Renal cortical epithelial cell (primary cell): ENCODE measurements at places on chromosomes 2 and 18. TPM values are rescaled to one million over a fixed set of nuclear protein-coding genes. Genes with fewer than 3 reads are reported as not detected.

PAIP2B gene
- 1.2 and 4.3 TPM in 2 replicates for total RNA-seq

ALPI gene
- total RNA-seq, result not detected in 2 replicates

NFE2L2 gene
- total RNA-seq, result 64.1 and 178 TPM in 2 replicates

ZNF521 gene
- total RNA-seq, result under 0.01 and 1.3 TPM in 2 replicates

LRP1B gene
- 0.17 and 4.3 TPM in 2 replicates for total RNA-seq

KATNAL2 gene
- total RNA-seq, result 0.52 and 10.3 TPM in 2 replicates

- DNase-seq, result no peak
These were observed 234.7 kb downstream of the HRH4 start for GRCh38 chr18:24695168-24695567.

GRCh38 chr2:230928701-230929380, 3.8 kb upstream of the GPR55 start:
- DNase-seq, result no peak

GRCh38 chr2:135252805-135253458, 200.8 kb downstream of the RAB3GAP1 start:
- DNase-seq, result no peak

GRCh38 chr18:42559069-42559690, 556.3 kb downstream of the RIT2 start:
- DNase-seq, result no peak

GRCh38 chr2:231387904-231388724, 7.4 kb upstream of the B3GNT7 start:
- no peak for DNase-seq

DNA sequence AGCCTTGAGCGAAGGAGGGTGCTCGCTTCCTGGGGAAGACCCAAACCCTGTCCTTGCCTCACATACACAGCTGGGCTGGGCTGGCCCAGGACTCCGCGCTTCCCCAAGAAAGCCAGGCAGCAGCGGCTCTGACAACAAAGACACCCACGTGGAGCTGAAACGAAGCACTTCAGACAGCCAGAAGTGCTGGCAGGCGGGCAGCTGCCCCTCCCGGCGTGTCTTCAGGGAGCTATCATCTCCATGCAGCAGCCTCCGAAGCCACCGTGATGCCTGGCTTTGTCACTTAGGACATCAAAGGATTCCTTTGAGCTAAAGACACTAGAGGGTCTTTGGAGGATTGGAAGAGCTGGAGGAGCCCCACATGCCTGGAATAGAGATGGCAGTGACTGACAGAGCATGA, 35.2 kb downstream of the C1QL2 start:
- no peak for DNase-seq
